ENCODE measurements at places on chromosomes 7 and 10.

GRCh38 chr10:110353244-110354119 is 48.8 kb upstream of the SMNDC1 start:
- peak; percentile 84 for DNase-seq

DNA sequence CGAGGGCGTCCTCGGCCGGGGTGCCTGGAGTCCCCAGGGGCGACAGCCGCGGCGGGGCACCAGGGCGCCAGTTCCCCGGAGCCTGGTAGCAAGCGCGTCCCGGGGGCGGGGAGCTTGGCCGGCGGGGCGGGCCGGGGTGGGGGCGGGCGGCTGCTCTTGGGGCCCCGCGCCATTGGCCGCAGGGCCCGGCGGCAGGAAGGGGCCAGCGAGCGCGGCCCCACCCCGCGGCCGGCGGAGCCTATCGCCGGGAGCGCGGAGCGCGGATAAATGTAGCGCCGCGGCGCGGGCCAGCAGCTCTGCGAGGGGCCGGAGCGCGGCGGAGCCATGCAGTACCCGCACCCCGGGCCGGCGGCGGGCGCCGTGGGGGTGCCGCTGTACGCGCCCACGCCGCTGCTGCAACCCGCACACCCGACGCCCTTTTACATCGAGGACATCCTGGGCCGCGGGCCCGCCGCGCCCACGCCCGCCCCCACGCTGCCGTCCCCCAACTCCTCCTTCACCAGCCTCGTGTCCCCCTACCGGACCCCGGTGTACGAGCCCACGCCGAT is at the start of gene HHEX:
Gene HHEX (plus strand): TSS at position 293 of the 548 bp plus-strand sequence. CDS start 32 bp downstream, at position 325.
- DNase-seq = peak; percentile 72

DNA sequence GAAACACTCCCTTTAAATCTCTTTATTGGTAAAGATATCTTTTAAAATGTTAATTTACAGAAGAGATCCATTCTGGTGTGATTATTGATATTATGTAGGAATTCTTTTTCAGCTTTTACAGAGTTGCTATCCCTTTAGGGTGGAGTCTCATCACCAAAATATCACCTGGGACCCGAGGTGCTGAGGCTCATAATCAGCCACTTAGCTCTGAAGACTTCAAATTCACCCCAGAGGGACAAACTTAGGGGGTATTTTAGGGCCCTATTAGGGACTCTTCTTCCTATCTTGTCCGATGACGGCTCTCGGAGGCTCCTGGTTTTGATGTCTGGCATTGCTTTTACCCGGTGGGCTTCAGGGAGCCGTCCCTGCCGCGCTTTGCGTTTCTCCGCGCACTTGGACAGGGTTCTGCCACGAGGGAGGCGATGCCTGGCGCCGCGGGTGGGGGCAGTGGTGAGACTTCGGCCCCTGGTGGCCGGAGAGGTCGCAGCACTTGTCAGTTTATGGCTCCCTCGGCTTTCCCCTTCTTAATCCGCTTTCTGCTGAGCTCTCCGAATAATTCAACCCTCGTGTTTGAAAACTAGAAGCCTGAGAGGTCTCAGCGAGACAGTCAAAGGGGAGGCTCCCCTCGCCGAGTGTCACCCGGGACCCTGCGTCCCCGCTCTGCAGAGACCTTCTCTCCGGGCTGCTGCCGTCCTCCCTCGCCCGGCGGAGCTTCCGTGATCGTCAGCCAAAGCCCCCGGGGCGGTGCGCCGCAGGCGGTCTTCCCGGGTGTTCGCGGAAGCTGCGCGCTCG is 27.8 kb downstream of the RBM20 start:
- DNase-seq = peak; percentile 83

DNA sequence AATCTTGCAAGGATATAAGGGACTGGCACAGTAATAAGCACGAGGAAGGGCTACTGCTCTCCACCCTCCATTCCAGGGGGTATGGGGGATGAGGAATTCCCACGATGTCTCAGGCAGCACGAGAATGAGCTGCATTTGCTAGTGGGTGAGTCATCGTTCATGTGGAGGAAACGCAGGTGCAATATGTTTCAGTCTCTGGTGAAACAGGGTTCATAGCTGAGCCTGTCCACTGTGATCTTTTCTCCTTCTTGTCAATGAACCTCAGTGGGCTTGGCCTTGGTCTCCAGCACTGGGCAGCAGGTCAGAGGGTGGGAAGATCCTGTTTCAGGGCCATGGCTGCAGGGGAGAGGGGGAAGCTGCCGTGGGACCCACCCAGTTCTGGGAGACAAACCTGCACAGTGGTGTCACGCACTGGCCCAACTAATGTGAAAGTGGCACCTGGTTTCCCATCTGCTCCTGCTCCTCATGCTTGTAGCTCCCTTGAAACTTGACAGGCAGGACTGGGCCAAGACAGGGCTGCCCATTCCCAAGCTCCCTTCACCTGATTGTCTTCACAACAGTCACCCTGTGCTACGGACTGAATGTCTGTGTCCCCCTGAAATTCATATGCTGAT is 181.9 kb downstream of the USP6NL start:
- no peak for DNase-seq

- no peak for DNase-seq
Measured at GRCh38 chr10:103441206-103441605, 11.0 kb downstream of the CALHM2 start.

GRCh38 chr7:1990001-1990670 is 242.6 kb downstream of the MAD1L1 start:
- DNase-seq = no peak

DNA sequence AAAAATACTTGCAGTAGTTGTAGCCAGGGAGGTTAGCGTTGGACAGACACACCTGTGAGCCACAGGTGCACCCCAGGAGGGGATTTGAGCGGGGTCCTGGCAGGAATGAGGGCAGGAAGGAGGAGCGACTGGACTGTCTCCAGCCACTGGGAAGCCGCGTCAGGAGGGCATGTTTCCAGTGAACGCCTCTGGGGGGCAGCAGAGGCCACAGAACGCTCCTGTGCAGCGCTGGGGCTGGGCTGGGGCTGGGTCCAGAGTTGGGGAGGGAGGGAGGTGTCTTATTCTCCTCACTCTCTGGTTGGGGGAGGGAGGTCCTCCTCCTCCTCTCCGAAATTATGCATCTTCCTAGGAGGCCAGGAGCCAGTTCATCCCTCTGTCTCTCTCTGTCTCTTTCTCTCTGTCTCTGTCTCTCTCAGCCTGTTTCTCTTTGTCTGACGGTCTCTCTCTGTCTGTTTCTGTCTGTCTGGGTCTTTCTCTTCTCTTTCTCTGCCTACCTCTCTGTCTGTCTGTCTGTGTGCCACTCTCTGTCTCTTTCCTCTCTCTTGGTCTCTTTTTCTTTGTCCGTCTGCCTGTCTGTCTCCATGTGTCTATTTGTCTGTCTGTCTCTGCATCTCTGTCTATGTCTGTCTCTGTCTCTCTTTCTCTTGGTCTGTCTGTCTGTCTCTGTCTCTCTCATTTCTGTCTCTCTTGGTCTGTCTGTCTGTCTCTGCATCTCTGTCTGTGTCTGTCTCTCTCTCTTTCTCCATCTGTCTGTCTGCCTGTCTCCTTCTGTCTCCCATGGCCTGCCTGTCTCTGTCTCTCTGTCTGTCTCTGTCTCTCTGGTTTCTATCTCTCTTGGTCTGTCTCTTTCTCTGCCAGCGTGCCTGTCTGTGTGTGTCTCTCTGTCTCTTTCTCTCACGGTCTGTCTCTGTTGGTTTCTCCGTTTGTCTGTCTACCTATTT is 9.9 kb upstream of the PSMG3 start:
- peak; percentile 76 for DNase-seq

DNA sequence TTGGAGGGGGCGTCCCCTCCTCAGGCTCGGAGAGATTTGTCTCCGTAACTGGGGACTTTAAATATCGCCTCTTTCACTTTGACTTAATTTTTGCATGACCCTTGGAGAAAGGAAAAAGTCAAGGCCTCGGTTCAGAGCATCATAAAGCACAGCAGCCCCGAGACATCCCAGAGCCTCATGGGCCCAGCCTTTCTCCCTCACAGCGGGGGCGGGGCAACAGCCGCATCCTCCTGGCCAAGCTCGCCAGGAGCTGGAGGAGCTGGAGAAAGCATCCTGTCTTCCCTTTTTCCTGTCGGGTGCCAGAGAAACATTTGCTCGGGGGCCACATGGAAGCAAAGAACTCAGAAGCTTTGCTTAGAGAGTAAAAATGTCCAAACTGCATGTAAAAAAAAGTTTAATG is 43.6 kb upstream of the DPYSL4 start:
- DNase-seq = no peak

All from RWPE1 (cell line).